ENCODE measurements at places on chromosomes 4 and X.

DNA sequence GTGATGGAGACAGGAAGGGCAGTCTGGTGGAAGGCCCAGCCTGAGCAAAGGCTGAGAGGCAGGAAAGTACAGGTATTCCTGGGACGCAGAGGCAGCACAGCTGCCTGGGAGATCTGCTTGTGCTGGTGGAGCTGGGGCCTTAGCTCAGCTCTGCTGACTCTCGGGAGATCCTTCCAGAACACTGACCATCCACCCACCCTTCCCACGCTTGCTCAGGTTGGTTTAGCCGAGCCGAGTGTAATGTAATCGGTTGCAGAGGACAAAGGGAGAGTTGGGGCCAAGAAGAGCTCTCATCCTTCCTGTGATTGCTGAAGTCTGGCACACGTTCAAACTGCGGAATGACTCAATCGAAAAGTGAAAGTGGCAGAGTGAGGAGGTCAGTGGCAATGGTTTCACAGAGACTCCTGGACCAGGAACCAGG lies 43.1 kb upstream of the GPR78 start:
- DNase-seq: no peak

DNA sequence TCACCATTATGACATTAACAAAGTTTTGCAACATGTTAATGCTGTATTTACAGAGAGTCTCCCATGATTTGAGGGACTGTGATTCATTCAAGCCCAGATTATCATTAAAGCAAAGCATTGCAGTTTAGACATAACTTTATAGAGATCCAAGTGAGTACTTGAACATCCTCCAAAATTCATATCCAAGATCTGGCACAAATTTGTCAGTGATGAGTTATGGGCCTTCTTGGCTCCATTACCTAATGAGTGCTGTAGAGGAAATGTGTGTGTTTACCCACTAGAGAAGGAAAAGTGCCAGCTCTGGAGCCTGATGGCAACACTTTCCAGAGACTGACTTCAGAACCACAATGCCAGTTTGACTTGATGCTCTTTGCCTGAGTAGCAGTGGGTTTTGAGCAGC lies 432.3 kb downstream of the GALNTL6 start:
- DNase-seq: no peak

- no peak for DNase-seq
Measured at GRCh38 chr4:52366191-52366590, 292.9 kb downstream of the USP46 start.

DNA sequence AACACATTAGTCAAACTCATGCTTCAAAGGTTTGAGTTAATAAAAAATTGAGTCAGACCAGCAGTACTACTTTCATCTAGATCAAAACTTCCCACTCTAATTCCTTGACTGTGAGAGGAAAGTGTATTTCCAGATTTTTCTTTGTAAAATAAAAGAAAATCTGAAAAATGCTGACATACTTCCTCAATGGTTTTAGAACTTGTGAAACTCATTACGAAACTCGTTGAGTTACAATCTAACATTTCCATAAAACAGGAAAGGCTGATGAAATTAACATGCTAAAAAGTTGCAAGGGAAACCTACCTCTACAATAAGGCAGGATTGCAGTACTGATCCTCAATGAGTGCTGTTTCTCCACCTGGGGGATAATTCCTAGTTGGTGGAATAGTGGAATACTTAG lies 217.8 kb upstream of the HCCS start:
- no peak for DNase-seq

DNA sequence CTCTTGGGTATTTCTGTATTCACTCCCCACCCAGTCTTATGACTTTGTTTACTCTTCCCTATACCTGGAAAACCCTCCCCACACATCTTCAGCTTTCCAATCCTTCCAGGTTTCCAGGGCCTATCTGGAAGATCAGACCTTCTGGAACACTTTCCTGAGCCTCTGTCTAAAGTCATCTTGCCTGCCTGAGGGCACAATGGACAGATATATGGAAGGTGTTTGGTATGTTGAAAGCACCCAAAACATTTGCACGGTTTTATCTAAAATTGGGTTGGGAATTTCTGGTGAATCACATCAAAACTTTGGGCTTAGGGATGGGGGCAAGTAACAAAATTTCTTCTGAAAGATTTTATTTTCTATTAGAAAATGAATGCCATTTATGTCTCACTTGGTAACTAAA lies 16.0 kb downstream of the CLDN2 start:
- DNase-seq: no peak

GRCh38 chr4:91838181-91838861 lies 465.4 kb upstream of the GRID2 start:
- DNase-seq: no peak

DNA sequence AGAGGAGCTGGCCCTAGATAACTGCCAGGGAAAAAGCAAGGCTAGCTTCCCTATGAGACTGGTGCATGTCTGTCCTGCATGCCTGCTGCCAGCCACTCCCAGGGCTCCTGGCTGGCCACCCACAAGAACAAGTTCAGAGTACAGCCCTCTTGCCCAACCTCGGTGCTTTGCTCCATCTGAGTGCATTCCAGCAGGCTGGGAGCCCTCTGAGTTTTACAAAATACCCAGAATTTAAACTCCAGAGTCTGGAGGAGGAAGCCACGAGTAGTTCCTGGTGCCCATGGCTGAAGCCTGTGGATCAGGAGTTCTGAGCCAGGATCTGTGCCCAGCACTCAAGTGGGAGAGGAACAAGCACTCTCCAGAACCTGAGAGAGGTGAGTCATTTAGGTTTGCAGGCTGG lies 111.6 kb downstream of the MAGEE2 start:
- DNase-seq: no peak

- DNase-seq: no peak
Measured at GRCh38 chrX:2385224-2385623, 115.6 kb downstream of the DHRSX start.

GRCh38 chrX:46743046-46743445 lies 15.9 kb downstream of the SLC9A7 start:
- no peak for DNase-seq

GRCh38 chrX:101009090-101009489 lies 39.6 kb downstream of the ARL13A start:
- no peak for DNase-seq

GRCh38 chr4:101774807-101775206 lies 15.7 kb upstream of the BANK1 start:
- DNase-seq: no peak

DNA sequence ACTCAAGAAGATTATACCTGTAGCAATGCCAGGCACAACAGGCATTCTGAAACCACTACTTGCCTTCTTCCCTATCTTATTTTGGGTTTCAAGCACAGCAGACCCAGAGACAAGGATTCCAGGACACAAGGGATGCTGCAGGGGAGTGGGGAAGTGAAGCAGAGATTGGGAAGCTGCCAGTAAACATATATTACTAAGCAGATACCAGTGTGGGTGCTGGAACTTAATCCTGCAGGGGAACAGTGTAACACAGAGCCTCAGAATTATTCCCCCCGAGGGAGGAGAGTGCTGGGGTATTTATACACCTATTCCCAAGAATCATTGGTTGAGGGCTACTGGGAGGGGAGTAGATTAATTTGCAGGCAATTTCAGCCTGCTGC lies 33.3 kb upstream of the MAML3 start:
- no peak for DNase-seq

GRCh38 chrX:4263030-4263803 lies 549.8 kb upstream of the PRKX start:
- DNase-seq: no peak

GRCh38 chr4:82642331-82642730 lies 80.5 kb upstream of the TMEM150C start:
- DNase-seq: no peak

DNA sequence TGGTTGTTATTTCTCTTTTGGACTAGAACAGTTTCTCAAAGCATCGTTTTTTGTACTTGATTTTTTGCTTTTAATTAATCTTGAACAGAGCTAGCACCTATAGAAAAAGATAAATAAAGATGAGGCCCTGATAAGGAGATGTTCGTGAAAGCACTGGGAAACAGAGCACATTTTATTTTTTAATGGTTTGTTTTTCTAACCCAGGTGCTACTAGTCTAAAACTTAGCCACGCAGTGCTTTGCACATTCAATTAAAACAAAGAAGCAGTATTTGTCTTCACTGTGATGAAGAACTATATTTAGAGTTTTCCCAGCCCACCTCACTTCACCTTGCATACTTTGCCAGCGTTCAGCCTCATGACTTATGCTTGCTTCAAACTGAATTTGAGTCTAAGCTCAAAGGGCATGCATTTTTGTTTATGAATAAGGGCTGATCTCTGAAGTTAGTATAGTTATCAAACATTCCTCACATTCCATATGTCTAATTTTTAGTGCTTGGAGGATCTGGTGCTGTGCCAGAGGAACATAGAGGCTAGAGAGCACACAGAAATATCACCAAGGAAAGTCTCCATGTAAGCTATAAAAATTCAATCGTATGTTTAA lies 76.7 kb downstream of the WWC2 start:
- DNase-seq: no peak

GRCh38 chr4:130722361-130722760 lies 1626.4 kb downstream of the C4orf33 start:
- DNase-seq: no peak

DNA sequence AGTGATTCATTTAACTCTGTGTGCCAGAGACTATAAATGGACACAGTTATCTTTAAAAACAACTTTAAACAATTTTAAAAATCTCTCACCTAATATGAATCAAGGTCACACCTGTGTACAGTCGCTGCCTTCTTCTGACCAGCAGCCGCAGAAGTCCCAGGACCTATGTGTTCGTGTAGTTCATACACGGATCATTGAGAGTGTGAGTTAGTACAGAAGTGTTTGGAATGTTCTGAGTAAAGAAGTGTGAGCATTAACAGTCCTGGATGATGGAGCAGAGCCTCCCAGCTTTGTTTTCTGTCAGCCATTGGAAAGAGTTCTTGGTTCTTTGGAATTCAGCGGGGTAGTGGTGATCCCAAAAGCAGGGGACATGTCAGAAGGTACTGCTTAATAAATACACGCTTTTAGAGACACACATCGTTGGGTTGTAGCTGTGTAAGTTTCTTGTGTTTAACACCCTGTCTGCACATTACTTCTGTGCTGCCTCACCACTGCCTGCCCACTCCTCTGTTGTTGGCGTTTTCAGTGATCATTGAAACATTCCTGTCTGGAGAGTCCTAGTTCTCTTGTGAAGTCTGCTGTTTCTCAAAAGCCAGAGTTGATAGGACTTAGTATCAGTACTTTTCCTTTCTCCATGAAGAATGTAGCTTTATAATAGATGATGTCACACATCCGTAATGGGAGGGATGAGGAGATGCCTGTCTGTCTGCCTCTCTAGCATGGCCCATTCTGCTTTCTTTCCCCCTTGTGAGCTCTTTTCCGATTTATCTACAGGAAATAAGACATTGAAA lies 90.6 kb downstream of the PTTG2 start:
- no peak for DNase-seq

- DNase-seq: no peak
Measured at GRCh38 chr4:107913283-107913899, 18.0 kb upstream of the CYP2U1 start.

GRCh38 chr4:144355811-144356757 lies 215.6 kb upstream of the GYPA start:
- no peak for DNase-seq

DNA sequence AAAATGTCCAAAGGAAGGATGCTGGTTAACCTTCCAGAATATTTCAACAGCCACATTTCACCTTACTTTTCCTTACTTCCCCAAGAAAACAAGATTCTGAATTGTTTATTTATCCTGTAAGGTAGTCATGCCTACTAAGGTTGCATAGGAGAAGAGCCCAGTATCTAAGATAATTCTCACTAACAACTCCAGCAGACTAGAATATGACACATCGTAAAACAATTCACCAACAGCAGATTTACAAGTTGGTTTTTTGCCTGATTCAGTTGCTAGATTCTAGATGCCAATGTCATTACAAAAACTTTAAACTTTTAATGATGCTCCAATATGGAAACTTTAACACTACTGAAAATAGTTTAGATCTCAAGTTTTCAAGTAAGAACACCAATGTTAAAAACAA lies 176.4 kb downstream of the IL13RA2 start:
- no peak for DNase-seq

- DNase-seq: no peak
Measured at GRCh38 chr4:141119071-141119470, 14.2 kb downstream of the RNF150 start.

GRCh38 chr4:10656420-10656819 lies 28.1 kb downstream of the CLNK start:
- no peak for DNase-seq

DNA sequence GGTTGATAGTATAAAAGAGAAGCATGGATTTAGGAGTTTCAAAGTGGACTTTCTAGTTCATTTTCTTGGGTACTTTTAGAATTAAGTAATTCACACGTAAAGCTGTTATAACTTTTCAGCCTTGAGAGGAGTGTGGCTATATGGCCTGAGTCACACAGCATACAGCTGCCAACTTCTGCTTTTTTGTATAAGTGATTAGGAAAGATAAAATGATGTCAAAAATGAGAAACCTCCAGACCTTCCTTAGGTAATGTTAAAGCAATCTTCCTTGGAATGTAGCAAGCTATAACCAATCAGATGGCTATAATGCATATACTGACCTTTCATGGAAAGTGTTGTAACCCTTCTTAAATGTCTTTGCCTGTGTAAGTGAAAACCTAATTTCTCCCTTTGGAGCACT lies 39.2 kb downstream of the RAB40AL start:
- no peak for DNase-seq

- no peak for DNase-seq
Measured at GRCh38 chr4:167034983-167035382, 199.3 kb downstream of the SPOCK3 start.

DNA sequence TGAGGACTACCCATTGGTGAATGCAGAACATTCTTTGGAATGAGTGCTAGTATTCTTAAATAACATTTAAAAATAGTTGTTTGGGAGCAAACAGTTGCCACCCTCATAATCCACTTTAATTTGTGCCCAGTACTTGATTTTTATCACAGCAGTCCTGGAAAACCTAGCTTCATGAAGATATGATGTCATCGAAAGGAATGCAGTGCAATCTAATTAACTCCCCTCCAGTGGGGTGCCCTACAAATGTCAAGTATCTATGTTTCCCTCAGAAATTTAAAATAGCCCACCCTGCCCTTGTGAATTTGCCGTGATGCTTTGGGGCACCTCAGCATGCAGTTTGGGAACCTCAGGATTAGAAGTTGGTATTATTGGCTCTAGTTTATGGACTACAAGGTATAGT lies 5.4 kb downstream of the RAB9A start:
- DNase-seq: no peak

DNA sequence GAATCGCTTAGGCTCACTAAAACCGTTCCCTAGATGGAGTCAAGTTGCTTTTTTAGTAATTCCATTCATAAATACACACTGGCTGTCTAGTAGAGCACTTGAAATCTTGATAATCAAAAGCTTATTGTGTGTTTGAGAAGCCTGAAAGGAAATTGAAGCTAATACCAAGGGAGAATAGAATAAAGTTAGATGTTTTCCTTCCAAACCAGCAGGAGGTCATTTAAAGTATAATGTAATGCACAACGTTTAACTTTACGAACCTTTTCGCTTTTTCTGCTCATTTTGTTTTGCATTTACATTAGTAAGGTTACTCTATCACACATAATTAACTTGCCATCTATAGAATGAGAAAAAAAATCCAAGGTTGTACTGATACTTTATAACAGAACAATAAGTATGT lies 440.9 kb downstream of the NKX6-1 start:
- DNase-seq: no peak

GRCh38 chr4:146027761-146028160 lies 89.1 kb upstream of the ZNF827 start:
- DNase-seq: no peak

GRCh38 chr4:149766135-149766534 lies 49.5 kb downstream of the IQCM start:
- DNase-seq: no peak

- no peak for DNase-seq
Measured at GRCh38 chrX:56736219-56736618, 7.2 kb downstream of the NBDY start.

- no peak for DNase-seq
Measured at GRCh38 chrX:19836337-19836736, 51.1 kb downstream of the SH3KBP1 start.

- no peak for DNase-seq
Measured at GRCh38 chrX:150436195-150436594, 73.1 kb downstream of the MAMLD1 start.
